ENCODE measurements at places on chromosomes 11 and 22.

GRCh38 chr11:72568861-72569260, 105.4 kb downstream of the PDE2A start:
- no peak for DNase-seq

DNA sequence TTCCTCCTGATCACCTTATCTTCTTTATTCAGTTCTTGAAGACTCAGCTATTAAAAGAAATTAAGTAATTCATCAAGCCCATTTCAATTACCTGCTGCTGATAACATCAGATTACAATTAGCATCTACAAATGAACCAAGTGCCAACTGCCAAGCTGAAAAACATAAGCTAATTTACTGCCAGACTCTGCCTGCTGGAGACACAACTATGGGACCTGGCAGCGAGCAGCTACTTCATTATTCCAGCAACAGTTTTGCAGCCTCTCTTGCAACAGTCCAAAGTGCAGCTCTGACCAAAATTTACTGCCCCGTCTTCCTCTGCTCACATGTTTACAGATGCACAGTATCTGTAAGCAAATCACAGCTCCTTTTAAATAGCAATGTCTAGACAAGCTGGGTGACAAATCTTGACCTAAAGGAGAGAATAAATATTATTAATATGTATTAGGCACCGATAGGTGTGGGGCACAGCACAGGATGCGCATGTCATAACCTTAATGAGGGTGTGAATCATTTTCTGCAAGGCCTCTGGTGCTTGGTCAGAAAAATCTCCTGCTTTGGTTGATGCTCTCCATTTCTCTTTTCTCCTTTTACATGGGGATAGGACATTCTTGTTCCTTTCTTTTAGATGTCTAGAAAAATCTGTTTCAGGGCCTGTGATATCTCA, 232.2 kb upstream of the PITPNB start:
- no peak for DNase-seq

DNA sequence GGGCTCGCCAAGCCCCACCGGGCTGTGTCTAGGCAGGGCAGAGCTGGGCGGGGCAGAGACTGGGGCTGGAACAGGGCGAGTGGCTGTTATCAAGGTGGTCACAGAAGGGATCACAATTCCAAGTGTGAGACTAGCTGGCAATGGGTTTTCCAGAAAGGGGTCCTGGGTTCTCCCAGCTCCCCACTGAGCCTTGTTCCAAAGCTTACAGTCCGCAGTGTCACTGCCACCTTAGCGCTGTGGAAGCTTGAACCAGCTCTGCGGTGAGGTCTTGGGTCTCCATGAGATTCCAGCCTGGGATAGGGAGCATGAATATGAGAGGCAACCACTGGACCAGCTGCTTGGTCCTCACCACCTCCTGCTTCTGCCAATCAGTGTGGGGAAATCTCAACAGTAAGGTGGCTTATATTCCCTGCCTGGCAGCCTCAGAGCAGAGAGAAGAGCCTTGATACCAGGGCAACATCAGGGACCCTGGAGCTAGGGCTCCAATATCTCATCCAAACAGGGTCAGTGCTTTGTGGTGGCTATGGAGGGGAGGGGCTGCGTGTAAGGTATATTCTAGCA, 831 bp downstream of the CD44 start:
- no peak for DNase-seq

GRCh38 chr11:1030556-1030955, 6.0 kb downstream of the MUC6 start:
- DNase-seq, result no peak

- no peak for DNase-seq
Observed at GRCh38 chr22:49810363-49811019, 17.2 kb downstream of the BRD1 start.

- DNase-seq, result no peak
Observed at GRCh38 chr11:18191376-18191775, 18.7 kb downstream of the MRGPRX4 start.

- no peak for DNase-seq
Observed at GRCh38 chr22:31127181-31127772, 4.5 kb downstream of the INPP5J start.

DNA sequence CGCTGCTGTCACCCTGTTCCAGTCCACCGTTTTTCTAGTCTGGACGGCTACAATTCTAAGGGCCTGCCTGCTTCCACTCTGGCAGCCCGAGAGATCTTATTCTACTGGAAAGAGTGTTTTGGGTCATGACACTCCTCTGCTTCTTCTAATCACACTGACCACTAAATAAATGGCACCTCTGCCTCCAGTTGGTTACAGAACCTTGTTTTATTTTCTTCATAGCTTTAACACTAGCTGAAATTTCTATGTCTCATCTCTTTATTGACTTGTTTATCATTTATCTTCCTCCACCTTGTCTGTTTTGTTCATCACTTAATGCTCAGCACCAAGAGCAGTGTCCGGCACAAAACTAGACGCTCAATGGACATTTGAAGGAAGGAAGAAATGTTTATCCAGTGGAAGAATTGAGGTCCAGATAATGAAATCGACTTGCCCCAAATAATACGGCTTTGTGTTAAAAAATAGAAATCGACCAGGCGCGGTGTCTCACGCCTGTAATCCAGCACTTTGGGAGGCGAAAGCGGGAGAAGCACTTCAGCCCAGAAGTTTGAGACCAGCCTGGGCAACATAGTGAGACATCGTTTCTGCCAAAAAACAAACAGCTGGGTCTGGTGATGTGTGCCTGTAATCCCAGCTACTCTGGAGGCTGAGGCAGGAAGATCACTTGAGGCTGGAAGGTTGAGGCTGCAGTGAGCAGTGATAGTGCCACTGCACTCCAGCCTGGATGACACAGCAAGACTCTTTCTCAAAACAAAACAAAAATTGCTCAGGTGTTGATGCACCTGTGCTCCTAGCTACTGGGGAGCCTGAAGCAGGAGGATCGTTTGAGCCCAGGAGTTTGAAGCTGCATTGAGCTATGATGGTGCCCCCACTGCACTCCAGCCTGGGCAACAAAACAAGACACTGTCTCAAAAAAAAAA, 693 bp upstream of the PRR14L start:
- no peak for DNase-seq

GRCh38 chr11:65383778-65384177, 1.3 kb upstream of the SLC25A45 start:
- no peak for DNase-seq

DNA sequence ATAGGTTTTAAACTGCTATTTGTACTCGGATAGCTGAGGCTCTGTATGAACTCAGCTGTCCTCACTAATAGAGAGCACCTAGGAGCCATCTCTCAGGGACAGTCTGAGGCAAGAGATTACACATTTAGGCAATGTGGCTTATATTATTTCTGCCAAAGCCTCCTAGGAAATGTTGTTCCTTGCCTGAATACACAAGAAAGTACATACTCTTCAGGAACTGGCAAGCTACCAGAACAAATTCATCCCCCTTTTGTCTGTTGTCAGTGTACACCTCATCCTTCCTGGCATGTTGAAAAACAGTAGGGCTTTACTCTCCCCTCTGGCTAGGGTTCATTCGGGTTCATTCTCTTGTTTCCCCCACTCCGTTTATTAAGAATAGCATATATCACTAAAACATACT, 615.9 kb upstream of the FAT3 start:
- DNase-seq, result no peak

- no peak for DNase-seq
Observed at GRCh38 chr11:21069909-21070308, 400.5 kb downstream of the NELL1 start.

DNA sequence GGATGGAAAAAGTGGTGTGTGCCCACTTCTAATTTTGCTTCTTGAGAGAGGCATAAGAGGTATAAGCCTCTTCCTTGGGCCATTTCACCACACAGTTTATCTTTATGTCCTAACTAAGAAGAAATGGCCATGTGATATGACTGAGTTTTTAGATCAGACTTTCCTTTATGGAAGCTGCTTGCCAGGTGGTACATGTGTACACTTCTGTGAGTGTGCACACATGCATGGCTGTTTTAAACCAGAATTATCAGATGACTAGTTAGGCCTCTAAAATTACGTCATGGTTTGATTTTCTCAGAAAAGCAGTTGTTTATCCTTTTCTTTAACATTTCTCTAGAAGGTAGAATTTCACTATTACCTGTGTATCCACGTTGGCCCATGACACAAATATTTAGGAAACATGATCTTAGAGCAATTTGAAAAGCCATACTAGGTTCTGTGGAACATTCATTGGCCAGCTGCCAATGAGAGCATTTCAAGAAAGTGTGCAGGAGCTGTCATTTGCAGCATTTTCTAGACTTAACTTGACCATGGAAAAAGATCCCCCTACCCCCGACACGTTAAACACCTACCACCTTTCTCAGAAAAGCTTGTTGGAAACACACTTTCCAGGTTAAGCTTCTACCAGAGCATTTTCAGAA, 109.2 kb upstream of the GAL start:
- no peak for DNase-seq

- DNase-seq, result no peak
Observed at GRCh38 chr11:4697585-4697984, at the start of gene OR51E2. OR51E2 (minus strand) TSS chr11:4697853; CDS start chr11:4682711, 15,142 bp downstream.

GRCh38 chr11:35147235-35147634, 8.3 kb downstream of the CD44 start:
- DNase-seq, result no peak

GRCh38 chr11:74532501-74533246, 39.1 kb upstream of the LIPT2 start:
- DNase-seq, result no peak

- no peak for DNase-seq
Observed at GRCh38 chr11:130710021-130710420, 206.3 kb downstream of the SNX19 start.

DNA sequence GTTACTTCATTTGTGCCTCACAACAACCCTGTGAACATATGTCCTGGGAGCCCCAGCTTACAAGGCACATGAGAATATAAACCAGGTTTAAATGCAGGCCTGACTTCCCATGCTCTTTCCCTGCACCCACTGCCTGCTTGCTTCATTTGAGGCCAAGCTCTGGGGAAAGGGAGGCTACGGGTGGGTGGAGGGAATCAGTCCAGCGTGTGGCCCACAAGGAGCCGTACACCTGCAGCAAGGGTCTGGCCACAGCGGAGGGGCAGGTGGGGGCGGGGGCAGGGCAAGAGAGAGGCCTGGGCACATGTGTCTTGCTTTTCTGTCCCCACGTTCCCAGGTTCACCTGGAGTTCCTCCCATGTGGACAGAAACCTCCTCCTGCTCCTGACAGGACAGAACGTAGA, 26.2 kb downstream of the FAM83F start:
- no peak for DNase-seq

- DNase-seq, result no peak
Observed at GRCh38 chr11:2085251-2086066, 53.7 kb downstream of the IGF2 start.

- no peak for DNase-seq
Observed at GRCh38 chr11:1746956-1747752, 3.2 kb downstream of the IFITM10 start.

DNA sequence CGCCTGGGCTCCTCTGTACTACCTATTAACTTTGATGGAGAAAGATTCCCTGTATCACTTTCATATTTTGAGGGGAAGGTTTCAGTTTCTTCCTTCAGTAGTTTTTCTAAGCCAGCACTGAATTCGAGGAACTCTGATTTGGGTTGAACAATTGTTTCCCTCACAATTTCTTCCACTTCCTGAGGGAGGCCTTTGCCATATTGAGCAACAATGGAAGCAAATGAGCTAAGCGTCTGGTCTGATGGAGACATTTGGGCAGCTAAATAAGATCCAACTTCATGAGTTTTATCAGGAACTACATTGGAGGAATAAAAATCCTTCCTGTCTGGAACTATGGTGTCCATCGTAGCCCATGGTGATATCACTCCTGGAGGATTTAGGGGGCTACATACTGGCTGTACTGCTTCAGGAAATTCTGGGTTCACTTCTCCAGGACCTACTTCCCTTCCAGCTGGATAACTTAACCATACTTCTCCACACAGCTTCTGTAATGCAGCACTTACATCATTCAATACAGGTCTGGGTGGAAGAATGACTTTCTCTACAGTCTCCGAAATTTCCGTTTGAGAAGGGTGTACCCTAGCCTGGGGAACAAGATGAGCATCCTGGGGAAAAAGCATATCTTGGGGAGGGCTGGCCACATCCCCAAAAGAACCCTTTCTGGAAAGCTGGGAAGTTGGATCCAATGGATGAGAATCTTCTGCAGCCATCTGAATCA, 38.9 kb upstream of the CCDC89 start:
- DNase-seq, result no peak

DNA sequence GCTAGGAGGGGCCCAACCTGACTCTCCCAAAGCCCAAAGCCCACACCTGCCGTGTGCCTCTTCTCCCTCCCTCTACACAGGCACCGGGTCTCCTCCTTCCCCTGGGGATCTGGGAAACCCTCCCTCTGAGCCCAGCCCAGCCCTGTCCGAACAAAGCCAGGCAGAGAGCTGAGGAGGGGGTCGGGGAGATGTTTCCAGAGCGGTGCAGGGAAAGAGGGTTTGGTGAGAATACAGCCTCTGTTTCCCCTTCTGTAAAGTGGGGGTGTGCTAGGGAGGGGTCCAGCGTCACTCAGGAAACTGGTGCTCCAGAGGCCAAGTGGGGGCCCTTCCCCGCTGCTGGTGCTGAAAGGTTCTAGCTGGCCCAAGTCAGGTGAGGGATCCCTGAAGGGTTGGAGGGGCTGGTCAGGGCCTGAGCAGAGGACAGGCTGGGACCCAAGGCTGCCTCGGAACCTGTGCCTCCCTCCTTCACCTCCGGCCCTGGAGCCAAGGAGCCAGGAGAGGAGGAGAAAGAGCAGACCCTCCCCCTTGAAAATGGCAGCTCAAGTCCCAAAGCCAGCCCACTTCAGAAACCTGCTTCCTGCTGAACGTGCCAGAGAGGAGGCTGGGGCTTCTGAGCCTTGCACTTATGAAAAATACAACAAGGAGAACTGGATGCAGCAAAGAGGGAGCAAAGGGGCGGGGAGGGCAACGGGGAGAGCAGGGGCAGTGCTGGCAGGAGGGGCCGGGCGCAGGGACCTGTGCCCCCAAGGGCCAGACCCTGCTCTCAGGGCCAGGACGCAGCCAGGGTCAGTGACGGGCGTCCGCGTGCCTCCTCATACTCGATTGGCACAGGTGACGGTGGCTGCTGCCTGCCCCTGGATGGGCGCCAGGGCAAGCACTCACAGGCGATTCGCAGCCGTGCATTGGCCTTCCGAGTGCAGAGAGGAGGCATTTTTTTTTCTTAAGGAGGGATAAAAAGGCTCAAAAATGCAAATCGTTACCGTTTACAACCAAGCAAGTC, 43.2 kb downstream of the MACROD1 start:
- peak; percentile 69 for DNase-seq

- no peak for DNase-seq
Observed at GRCh38 chr11:3738723-3739122, 58.6 kb downstream of the NUP98 start.

GRCh38 chr22:22387386-22387736, 121.2 kb downstream of the ZNF280B start:
- DNase-seq, result no peak
